ENCODE measurements at places on chromosomes 11 and 22. TPM values are rescaled to one million over a fixed set of nuclear protein-coding genes. Genes with fewer than 3 reads are reported as not detected.

- no peak for DNase-seq
Observed at GRCh38 chr11:100705447-100705846, 18.4 kb downstream of the ARHGAP42 start.

CHRM4 gene
- 0.34 TPM for polyA plus RNA-seq

DNA sequence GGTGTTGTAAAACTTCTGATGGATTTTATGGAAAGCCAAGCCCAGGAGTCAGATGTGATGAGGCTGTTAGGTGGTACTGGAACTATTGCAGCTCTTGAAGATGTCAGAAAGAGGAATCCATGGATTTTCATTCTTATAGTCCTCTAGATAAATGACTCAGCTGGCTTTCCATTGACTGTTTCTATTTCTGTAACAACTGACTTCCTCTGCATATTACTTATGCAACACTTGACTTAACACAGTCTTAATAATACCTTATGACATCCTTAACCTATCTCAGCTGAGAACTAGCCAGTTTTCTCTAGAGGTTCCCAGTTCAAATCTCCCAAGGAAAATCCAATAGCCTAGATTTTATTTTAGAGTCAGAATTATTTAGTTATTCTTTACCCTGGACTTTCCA, 263.8 kb downstream of the LUZP2 start:
- DNase-seq = no peak

CD3G gene
- 0.29 TPM for polyA plus RNA-seq

OSBP2 gene
- polyA plus RNA-seq = 6.7 TPM

DNA sequence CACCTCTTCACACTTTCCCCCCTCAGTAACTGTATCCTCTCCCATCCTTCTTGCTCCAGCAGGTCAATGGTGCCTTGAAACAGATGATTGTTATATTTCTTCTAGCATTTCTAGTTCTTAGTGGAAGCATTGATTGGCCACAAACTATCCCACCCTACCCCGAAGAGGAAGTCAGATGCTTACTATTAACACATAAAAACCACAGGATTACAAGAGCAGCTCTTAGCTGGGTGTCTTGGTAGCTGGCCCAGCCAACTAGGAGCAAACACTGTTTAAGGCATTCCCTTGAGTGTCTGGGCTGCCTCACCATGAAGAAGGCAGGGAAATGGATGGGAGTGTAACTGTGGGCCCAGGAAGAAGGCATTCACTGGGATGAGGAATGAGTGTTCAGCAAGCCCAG, 176.6 kb downstream of the GRIK4 start:
- DNase-seq = no peak

DNA sequence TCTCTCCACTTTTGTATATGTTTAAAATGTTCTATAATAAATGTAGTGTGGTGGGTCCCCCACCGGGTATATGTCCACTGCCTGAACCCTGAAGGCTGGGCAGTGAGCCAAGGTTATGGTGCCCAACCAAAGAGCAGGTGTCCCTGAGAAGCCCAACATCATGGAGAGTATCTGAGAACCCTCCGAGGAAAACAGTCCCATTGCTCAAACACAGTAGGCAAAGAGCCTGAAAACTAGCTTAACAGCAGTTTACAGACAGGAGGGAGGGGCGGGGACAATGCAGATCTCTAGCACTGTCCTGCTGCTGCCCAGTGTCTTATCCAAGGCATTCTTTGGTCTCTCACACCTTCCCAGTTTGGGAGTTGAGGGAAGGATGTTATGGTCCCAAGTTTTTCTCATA, 91.0 kb downstream of the TMPRSS5 start:
- no peak for DNase-seq

DNA sequence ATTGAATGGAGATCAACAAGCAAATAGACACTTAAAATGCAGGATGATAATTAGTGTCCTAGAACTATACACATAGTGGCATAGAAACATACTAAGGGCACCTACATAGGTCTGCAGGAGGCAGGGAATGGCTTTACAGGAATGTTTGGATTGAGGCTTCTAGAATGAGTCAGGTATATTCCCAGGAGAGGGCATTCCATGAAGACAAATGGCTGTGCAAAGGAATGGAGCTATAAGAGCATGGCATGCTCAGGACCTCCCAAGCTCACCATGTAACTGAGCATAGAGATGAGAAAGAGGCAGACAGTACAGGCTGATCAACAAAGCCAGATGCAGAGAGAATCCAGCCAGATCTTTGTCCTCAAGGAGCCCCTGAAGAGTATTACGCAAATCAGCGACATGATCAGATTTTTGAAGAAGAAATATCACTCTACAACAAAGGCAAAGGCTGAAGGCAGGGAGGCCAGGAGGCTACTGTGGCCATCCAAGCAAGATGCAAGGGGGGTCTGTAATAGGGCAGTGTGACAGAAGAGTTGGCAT, 211.1 kb upstream of the MTNR1B start:
- no peak for DNase-seq

DNA sequence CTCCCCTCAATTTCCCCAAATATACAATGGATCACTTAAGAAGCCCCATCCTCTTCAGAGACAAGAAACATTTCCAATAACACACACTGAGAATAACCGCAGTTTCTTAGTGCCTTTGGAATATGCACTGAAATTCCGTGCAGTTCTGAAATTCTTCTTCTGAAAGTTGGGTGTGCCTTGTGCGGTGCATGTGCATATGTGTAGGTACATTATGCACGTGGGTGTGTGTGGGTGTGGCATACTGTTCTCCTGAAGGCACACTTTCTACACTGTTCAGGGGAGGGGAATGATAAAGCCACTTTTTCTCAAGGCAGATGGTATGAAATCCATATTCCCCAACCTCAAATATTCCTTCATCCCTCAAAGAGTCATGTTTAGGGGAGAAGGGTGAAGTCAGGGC, 1.7 kb downstream of the EXPH5 start:
- no peak for DNase-seq

- no peak for DNase-seq
Observed at GRCh38 chr22:40504285-40505249, 132.0 kb downstream of the MRTFA start.

NPAS4 gene
- 0.35 TPM for polyA plus RNA-seq

DNA sequence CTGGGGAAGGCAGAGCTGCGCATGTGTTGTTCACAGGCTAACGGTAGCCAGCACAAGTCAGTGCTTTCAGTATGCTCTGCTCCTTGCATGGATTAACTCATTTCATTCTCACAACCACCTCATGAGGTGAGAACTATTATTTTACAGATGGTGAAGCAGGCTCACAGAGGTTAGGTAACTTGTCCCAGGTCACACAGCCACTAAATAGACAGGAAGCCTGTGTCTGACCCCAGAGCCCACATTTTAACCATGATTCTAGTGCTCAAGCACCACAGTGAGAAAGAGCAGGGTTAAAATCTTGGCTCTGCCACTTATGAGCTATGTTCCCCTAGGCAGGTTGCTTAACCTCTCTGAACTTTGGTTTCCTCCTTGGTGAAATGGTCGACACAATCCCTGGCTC, 6.2 kb upstream of the SNX15 start:
- no peak for DNase-seq

GRCh38 chr11:8805296-8805695, 105.7 kb upstream of the AKIP1 start:
- no peak for DNase-seq
